ENCODE measurements at places on chromosomes 4 and X. TPM values are rescaled to one million over a fixed set of nuclear protein-coding genes. Genes with fewer than 3 reads are reported as not detected.

The GPC4 gene
- total RNA-seq = 15.3 TPM

The PPEF2 gene
- total RNA-seq = not detected

DNA sequence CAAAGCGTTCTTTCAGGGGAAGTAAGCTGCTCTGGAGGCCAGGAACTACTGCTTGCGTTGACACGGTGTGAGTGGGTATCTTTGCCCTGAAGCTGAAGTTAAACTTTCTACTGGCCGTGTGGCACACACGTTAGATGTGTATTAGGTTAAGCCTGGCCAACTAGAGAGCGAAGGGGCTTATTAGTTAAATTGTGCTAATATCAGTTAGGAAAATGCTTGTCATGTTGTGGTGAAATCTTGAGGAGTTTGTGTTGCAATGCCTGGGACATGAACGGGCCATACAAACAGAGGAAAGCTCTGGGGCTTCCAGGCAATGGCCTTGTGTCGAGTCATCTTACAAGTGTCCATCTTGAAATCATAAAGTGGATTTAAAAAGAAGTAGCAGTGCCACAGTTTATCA is 62.6 kb downstream of the NSUN7 start:
- DNase-seq = no peak

The FAM184B gene
- total RNA-seq = 0.39 TPM

The MGARP gene
- not detected for total RNA-seq

The HPF1 gene
- 8.4 TPM for total RNA-seq

DNA sequence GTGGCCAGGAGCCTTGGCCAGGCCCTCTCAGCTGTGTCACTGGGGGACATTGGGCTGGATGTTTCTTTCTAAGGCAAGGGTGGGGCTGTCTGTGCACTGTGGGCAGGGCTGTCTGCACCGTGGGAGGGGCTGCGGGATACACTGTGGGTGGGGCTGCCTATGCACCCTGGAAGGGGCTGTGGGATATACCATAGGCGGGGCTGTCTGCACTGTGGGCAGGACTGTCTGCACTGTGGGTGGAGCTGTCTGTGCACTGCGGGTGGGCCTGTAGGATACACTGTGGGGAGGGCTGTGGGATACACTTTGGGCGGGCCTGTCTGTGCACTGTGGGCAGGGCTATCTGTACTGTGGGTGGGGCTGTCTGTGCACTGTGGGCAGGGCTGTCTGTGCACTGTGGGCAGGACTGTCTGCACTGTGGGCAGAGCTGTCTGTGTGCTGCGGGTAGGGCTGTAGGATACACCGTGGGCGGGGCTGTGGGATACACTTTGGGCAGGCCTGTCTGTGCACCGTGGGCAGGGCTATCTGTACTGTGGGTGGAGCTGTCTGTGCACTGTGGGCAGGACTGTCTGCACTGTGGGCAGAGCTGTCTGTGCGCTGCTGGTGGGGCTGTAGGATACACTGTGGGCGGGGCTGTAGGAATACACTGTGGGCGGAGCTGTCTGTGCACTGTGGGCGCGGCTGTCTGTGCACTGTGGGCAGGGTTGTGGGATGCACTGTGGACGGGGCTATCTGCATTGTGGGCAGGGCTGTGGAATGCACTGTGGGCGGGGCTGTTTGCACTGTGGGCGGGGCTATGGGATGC is 31.1 kb downstream of the ACOX3 start:
- DNase-seq = peak; percentile 69

- no peak for DNase-seq
These were observed 41.5 kb downstream of the F8 start for GRCh38 chrX:154981116-154981411.

DNA sequence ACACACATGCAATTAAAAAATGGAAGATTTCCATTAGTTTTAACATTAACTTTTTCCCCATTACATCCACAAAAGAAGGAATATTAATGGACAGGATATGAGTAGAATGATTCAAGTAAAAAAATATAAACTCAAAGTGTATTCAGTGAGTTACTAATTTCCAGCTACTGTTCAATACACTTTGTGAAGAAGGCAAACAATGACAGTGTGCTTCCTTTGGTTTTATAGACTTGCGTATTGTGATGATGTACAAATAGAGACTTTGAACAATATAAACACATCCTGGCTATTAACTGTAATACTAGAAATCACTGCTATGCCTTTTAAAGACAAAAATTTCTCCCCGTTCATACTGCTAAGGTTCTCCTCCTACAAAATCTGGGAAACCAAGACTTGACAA is 171.4 kb downstream of the ASB9 start:
- no peak for DNase-seq

- DNase-seq = peak; percentile 22
These were observed 859 bp downstream of the SMARCA1 start for GRCh38 chrX:129522184-129523078.

DNA sequence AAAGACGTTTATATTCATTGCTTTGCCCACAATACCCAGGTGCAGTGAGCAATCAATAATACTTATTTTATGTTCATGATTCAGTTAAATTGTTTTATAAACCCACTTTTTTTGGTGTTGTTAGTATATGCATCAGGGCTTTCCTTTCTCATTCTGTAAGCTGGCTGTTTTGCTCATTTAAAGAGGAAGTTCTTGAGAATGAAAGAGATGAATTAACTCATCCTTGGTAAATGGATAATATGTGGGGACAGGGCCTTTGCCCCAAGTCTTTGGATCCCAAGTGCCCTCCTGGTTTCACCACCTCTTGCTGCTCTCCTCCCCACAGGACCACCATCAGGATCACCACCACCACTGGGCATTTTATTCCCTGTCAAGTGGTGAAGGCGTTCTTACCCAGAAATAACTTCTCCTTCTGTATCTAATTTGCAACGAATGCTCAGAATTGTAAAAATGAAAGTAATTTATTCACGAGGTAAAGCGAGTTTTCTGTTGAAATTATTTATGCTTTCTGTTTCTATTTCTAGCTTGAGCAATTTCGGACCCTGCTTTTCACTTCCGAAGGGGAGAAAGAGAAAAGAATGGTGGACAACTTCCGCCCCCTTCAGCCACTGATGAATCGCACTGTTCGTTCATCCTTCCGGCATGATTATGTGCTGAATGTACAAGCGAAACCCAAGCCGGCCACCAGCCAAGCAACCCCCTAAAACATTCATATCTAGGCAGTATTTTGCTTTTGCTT is 8.2 kb upstream of the ZRSR2 start:
- DNase-seq = no peak

DNA sequence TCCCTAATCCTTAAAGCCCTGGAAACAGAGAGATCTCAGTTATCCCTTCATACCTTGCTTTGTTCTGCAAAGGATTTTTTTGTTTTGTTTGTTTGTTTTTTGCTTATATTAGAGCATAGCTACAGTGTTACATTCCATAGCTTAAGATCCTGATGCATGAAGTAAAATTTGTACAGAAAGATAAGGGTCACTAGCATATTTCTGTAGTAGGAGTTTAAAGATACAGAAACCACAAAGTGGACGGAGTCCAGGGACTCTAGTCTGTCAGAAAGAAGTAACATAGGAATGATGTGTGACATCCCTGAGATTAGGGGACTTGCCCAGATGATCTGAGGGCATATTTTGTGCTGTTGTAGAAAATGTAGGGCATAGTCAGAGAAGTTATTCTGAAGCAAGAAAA is 151.9 kb upstream of the PLAC1 start:
- DNase-seq = no peak

The SLC49A3 gene
- total RNA-seq = 15.8 TPM

DNA sequence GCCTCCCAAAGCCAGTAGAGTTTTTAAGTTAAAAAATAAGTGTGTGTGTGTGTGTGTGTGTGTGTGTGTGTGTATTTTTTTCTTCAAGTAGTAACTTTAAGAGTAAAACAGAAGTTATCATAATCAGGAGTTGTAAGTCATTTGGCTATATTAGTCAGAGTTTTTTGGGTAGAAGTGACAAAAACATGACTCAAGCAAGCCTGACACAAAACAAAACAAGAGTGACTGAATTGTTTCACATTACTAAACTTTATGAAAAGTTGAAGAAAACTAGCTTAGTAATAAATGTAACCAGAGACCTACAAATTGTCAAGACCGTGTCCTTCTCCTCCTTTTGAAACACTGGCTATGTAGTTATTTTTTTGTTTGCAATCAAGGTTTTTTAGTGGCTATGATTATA is 738.0 kb upstream of the PITX2 start:
- DNase-seq = no peak

The CC2D2A gene
- 8.6 TPM for total RNA-seq

DNA sequence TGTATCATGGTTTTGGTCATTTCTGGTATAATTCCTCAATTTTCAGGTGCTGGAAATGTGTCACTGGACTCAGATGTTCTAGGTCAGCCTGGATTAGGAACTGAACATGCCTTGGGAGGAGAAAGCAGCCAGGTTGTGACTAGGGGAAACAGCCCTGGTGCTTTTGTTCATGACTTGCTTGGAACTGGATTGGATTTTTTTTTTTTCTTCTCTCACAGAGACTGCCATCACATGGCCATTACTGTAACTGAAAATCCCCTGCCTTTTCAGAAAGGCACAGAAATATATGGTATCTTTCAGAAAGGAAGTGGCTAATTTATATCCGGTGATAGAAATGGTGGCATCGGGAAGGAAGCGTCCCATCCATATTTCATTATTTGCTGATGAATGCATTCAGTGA is 34.6 kb downstream of the SEPTIN11 start:
- no peak for DNase-seq

DNA sequence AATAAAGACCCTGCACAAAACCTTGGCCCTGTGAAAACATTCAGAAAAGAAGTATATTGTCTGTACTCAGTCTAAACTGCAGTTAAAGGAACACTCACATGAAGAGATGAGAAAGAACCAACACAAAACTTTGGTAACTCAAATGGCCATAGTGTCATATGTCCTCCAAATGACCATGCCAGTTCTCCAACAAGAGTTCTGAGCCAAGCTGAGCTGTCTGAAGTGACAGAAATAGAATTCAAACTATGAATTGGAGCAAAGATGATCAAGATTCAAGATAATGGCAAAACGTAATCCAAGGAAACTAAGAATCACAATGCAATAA is 739.3 kb upstream of the NDST4 start:
- no peak for DNase-seq

GRCh38 chrX:39133971-39134370 is 332.7 kb downstream of the MID1IP1 start:
- DNase-seq = no peak

GRCh38 chrX:42704454-42704853 is 73.5 kb downstream of the PPP1R2C start:
- no peak for DNase-seq

GRCh38 chr4:5204781-5205180 is 153.5 kb downstream of the STK32B start:
- no peak for DNase-seq

DNA sequence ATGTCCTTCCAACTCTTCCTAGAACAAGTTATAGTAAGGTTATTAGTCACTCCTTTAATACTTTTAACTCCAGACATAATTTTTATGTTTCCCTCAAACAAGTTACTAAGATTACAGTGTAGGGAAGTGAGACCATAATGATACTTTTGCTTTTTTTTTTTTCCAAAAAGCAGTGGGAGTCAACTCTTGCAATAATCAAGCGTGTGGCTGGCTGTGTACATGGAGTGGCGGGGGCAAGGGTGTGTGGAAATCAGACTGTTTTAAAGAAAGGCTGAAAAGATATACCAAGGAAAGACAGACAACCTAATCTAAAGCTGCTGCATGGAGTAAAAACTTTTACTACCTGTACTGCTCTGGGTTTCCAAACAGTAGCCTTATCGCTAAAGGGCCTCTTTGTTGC is 4.1 kb downstream of the NOA1 start:
- DNase-seq = no peak

The EDA gene
- 2.3 TPM for total RNA-seq

The ANXA10 gene
- total RNA-seq = not detected

- no peak for DNase-seq
These were observed 123.5 kb downstream of the GABRB1 start for GRCh38 chr4:47154816-47155370.

The SLC25A43 gene
- total RNA-seq = 24.1 TPM

DNA sequence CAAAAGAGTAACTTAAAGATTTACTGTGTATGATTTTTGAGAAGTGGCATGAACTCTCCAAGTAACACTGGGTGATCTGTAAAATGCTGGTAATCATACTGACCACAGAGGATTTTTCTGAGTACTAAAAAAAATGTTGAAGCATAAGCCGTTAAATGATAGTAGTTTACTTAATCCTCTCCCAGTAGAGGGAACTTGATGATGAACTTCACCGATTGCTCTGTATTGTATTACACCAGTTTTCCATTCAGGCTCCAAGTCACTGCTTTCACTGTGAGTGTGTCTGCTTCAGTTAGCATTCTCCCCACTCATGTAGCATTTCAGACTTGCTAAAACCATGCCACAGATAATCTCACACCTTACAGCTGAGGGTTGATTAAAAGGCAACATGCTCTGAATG is 294.1 kb downstream of the GBA3 start:
- no peak for DNase-seq

Measured in left colon (tissue), 2 donors.